Aorta (tissue), 5 donors: ENCODE measurements at places on chromosomes 11 and 22.

DNA sequence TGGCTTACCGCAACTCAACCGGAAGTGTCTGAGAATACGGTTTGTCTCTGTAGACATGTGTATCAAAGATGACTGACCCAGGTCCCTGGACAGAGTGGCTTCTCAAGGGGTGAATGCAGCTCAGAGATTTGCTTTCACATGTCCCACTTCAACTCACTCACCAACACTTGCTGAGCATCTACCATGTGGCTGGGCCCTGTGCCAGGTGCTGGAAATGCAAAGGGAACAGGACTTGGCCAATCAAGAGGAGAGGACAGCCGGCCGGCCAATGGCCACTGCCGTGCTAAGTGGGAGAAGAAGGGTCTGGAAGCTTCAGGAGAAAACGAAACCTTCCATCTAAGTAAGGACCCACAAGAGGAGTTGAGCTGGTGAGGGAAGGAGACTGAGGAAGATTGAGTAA, 151.3 kb downstream of the CEP164 start:
- no peak for DNase-seq

- no peak for DNase-seq
Measured at GRCh38 chr11:91209306-91209705, 986.5 kb upstream of the CHORDC1 start.

DNA sequence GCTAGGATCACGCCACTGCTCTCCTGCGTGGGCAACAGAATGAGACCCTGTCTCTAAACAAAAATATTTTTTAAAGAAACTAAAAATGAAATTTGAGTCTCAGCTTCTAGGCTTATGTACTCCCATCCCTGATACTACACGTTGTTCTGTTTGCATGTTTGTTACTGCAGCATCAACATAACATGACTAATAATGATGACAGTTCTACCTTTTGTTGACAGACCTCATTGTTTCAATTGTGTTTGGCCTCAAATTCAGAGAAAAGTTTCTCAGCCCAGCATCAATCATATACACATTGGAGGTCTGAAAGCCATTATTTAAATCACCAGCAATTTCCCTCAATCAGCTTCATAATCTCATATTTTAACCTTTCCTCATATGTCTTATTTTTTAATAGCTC, 20.8 kb downstream of the LAYN start:
- no peak for DNase-seq

DNA sequence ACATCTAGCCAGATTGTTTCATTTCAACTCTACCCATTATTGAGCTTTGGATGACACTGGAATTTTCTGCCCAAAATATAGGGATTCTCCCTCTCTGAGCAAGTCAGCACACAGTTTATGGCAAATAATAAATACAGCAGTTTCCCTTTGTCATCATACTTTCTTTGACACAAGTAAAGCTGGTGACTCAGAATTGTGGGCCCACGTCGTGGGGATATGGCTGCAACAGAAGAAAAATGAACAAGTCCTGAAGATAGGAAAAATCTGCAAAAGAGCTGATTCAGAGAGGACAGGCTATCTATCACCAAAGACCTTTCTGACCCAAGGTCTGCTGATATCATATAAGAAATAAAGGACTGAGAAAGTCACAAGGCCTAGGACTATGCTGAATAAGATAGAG, 236.3 kb upstream of the ZC3H12C start:
- no peak for DNase-seq

- DNase-seq, result no peak
Measured at GRCh38 chr22:32583074-32583682, 108.6 kb downstream of the FBXO7 start.

- DNase-seq, result peak; percentile 88
Measured at GRCh38 chr11:69010964-69011623, 2.0 kb downstream of the MRGPRF start.

GRCh38 chr11:118016104-118016503, 29.9 kb downstream of the IL10RA start:
- no peak for DNase-seq

DNA sequence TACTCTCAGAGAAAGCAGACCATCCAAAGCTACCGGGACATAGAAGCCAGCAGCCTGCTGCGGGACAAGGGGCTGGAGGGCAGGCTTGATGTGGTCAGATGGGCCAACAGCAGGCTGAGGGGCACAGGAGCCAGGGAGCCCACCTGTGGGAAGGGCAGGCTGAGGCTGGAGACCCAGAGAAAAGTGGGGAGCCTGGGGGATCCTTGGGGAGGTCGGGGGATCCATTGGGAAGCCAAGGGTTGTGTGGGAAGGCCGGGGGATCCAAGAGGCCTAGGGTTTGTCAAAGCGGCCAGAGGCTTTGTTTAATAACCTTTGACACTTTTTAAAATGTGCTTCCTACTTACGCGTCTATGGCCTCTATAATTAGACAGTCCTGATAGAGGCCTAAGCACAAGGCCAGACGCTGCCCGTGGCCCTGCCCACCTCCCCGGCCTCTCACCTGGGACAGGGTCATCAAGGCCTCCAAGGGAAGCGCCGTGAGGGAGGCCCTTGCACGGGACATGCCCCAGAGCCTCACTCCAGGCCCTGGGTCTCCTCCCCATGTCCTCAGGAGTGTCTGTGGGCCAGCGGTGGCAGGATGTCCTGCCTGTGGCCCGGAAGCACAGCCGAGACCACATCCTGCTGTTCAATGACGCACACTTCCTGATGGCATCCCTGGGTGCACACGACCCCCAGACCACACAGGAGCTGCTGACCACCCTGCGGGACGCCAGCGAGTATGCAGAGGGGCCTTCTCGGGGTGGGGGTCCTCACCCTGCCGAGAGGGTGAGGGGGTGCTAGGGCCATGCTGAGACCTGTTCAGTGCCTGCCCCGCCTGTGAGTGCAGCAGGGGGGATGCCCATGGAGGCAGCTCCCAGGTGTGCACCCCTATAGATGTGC, 8.6 kb upstream of the GTSE1 start:
- DNase-seq, result peak; percentile 76

- no peak for DNase-seq
Measured at GRCh38 chr11:108003623-108004022, 5.1 kb upstream of the CUL5 start.

- no peak for DNase-seq
Measured at GRCh38 chr11:97871816-97872215, 1148.9 kb upstream of the CNTN5 start.

GRCh38 chr11:105368711-105369110, 229.1 kb upstream of the CARD18 start:
- no peak for DNase-seq

GRCh38 chr11:111417011-111417765, 38.1 kb upstream of the POU2AF1 start:
- DNase-seq, result no peak

GRCh38 chr11:11522591-11522990, 99.2 kb downstream of the GALNT18 start:
- DNase-seq, result no peak

DNA sequence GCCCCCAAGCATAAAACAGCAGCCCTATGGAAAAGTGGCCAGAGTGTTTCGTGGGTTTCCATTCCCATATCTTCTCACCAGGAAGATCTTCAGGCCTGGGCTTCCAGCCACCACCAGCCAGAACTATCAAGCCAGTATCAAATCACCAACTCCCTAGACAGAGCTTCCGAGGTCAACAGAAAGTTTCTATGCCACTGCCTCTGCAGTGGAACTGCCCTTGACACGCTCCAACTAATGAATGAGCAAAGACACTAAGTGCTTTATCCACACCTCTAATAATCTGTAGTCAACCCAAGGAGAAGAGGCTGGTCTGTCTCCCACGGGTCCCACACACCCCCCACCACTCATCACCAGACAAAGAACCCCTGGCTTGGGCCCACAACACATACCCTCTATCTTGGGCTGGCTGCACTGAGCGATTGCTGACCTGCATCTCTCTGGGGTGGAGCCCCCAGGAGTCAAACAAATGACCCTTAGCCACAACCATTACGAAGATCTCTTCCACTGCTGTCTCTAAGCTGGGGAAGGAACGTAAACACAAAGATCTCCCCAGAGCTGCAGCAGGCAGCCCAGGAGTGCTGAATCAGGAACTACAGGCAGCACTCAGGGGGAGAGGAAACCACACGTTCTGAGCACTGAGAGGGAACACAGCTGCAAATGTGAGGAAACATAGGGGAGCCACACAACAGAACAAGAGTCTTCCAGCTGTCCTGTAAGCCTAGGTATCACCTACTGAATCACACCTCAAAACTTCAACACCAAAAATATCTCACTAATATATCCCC, 9.7 kb downstream of the OR5AN1 start:
- DNase-seq, result no peak

GRCh38 chr22:23722160-23722559, 28.8 kb downstream of the ZNF70 start:
- DNase-seq, result no peak

DNA sequence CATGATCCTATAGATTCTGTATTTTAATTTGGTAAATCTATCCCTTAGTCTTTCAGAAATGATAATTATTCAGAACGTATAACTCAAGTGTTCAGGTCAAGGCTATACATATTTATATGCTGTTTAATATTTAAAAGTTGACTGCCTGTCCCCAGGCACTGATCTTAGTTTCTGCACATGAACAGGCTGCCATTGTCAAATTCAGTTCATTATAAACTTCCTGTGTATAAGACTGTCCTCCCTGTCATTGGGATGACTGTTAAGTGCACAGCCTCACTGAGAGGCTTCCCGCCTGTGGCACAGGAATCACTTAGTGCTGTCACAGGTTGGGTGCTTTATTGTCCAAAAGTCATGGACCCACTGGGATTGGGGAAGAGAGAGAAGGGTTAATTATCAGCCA, 92.1 kb upstream of the TTC12 start:
- DNase-seq, result no peak

DNA sequence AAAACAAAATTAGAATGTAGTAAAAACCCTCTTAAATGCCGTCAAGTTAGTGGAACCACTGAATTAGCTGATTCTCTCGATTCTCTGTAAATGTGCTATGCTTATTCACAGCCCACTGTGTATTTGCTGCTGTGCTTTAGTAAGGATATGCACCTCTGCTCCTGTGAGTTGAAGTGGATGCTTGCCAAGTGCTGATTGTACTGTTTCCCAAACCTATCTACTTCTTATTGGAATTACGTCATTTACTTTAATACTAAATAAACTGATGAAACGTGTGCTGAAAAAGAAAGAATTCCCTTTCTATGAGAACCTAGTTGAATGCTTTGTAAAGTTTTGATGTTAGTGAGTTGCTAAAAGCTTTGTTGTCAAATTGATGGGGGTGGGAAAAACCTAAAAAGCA, 158.4 kb downstream of the LRRC4C start:
- no peak for DNase-seq

- DNase-seq, result no peak
Measured at GRCh38 chr11:11672789-11673188, 51.0 kb upstream of the GALNT18 start.

DNA sequence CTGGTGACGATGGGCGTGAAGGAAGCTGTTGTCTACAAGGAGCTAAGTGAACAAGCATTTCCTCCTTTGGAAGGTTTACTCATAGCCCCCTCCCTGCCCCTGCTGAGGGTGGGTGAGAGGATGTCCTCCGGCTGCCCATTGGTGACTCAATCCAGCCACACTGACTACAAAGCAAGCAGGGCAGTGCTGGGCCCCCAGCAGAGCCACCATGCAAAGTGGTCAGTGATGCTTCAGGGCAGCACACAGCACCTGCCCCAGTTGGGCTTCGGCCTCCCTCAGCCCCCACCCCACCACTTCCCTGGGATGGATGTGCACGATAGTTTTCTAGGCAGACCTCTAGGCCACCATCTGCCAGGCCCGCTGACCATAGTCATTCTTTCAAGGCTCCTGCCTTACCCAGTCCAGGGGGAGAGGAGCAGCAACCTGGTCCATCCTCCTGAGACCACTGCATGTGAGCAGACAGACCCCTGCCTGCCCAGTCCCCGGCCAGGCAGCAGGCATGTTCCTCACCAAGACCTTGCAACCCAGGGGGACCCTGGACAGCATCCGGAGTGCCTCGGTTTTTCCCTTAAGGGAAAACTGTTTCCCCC, 125.1 kb downstream of the BCR start:
- DNase-seq, result peak; percentile 79

GRCh38 chr11:72333661-72334060, 89.7 kb upstream of the PHOX2A start:
- no peak for DNase-seq

DNA sequence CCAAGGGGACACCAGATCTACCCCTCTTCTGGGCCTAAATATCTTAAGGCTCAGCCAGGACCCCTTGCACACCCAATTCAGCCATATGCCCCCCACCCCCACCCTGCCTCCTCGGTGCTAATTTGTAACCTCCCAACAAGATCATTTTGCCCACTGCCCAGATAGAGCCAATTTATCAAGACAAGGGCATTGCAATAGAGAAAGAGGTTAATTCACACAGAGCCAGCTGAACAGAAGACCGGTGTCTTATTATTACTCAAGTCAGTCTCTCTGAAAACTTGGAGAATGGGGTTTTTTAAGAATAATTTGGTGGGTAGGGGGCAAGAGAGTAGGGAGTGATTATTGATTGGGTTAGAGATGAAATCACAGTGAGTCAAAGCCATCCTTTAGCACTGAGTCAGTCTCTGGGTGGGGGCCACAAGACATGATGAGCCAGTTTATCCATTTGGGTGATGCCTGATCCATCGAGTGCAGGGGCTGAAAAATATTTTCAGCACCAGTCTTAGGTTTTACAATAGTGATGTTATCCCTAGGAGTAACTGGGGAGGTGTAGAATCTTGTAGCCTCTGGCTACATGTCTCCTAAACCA, 9.9 kb upstream of the CAPN5 start:
- no peak for DNase-seq

- no peak for DNase-seq
Measured at GRCh38 chr22:38222797-38223119, 21.0 kb downstream of the MAFF start.

DNA sequence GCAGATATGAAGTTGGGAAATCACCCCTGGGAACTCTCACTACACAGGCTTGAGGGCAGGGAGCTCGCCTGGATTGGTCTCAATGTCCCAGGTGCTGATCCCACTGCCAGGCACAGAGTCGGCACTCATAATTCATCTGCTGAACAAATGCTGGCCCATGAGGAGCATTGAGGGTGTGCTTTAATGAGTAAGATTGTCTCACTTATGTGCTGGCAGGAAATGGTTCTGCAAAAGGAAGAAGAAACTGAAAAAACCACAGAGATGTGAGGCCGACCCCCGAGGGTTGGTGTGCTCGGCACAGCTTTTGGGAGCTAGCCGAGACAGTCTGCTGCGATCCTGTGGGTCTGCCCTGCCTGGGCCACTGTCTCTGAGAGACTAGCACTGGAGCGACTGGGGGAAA, 9.4 kb downstream of the PLAAT2 start:
- DNase-seq, result no peak

DNA sequence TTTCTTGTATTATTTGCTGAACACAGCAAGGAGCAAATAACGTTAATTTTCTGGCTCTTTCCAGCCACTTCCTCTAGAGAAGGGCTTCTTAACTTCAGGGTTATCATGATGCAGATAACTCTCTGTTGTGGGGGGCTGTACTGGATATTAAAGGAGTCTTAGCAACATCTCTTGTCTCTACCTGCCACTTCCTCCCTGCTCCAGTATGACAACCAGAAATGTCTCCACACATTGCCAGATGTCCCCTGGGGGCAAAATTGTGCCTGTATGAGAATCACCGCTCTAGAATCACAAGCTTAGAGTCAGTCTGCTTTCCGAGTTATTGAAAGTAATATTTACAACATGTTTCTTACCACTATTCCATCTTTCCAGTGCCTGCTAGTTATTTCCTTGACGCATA, 6.8 kb downstream of the JRKL start:
- DNase-seq, result no peak

- no peak for DNase-seq
Measured at GRCh38 chr11:17298302-17298701, 21.8 kb downstream of the NUCB2 start.
